Heart left ventricle (tissue), 16 donors: ENCODE measurements at places on chromosomes 4 and X. TPM values are rescaled to one million over a fixed set of nuclear protein-coding genes. Genes with fewer than 3 reads are reported as not detected.

- peak; percentile 87 for DNase-seq
These were observed 103.6 kb downstream of the UCHL1 start for GRCh38 chr4:41360214-41360920.

- no peak for DNase-seq
These were observed 256.8 kb upstream of the VCX start for GRCh38 chrX:7586126-7586525.

DNA sequence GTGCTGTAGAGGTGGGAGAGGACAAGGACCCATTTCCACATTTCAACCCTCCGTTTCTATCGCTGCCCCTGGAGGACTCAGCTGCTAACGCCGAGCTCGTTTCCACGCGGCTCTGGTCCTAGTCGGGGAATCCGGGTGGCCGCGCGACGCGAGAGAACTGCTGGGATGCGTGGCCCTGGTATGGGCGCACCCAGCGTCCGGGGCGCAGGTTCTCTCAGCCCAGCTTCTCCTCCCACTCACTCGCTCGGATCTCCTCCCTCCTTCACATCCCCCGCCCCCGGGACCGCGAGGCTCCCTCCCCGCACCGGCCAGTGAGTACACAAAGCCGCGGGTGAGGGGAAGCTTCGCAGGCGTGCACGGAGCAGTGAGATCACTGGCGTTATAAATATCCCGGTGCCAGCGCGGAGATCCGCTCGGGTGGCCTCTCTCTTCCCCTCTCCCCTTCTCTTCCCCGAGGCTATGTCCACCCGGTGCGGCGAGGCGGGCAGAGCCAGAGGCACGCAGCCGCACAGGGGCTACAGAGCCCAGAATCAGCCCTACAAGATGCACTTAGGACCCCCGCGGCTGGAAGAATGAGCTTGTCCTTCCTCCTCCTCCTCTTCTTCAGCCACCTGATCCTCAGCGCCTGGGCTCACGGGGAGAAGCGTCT, at the start of gene FGF5:
Gene FGF5 (plus strand): TSS at position 412 of the 649 bp plus-strand sequence. CDS start 161 bp downstream, at position 573.
- peak; percentile 66 for DNase-seq

GRCh38 chrX:39462835-39463234, 634.9 kb downstream of the BCOR start:
- no peak for DNase-seq

DNA sequence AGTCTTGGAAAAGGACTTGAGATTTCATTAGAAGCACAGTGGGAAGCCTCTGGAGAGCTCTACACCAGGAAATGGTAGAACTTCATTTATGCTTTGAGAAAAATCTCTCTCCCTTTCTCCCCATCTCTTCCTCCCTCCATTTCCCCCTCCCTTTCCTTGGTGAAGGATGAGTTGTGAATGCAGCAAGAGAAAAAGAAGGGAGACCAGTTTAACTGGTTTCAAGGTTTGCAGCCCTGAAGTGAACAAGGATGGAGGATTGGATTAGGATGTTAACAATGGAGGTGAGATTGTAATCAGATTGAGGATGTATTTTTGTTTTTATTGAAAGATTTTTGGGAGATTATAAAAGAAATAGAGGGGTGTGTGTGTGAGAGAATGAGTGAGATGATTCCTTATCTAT, 99.5 kb downstream of the ANK2 start:
- DNase-seq = no peak

DNA sequence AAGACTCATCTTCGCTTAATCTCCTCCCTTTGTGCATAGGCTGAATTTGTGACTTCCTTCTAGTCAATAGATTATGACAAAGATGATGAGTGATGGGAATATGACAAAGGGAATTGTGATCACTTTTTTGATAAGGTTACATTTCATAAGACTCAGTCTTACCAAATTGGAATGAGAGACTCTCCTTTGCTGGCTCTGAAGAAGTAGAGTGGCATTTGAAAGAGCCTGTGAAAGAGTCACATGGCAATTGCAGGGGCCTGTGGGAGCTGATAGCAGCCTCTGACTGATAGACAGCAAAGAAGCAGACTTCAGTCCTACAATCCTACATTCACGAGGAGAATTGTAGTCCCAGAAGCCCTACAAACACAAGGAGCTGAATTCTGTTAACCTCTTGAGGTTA, 44.9 kb upstream of the ADAMTS3 start:
- peak; percentile 20 for DNase-seq

GRCh38 chrX:71870208-71871098, 40.2 kb upstream of the NHSL2 start:
- no peak for DNase-seq

- DNase-seq = no peak
These were observed 153.0 kb downstream of the CBR4 start for GRCh38 chr4:168857009-168857408.

GRCh38 chr4:135144498-135144897, 942.9 kb upstream of the PABPC4L start:
- no peak for DNase-seq

DNA sequence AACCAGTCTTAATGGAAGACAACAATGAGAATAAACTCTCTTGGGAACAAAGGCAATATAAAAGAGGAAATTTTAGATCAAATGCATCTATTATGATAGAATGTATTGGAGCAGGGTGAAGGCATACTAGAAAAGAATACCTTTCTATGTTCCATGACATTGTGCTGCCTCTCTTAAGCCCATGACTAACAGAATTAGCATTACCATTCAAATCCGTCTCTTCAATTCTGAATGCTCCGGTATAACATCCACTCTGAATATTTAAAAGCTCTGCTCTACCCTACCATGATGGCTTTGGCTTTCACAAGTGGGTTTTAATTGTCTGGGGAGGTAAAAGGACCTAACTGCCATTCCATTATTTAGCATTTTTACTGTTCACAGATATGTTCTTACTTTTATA, 1878.4 kb downstream of the ARAP2 start:
- DNase-seq = no peak

DNA sequence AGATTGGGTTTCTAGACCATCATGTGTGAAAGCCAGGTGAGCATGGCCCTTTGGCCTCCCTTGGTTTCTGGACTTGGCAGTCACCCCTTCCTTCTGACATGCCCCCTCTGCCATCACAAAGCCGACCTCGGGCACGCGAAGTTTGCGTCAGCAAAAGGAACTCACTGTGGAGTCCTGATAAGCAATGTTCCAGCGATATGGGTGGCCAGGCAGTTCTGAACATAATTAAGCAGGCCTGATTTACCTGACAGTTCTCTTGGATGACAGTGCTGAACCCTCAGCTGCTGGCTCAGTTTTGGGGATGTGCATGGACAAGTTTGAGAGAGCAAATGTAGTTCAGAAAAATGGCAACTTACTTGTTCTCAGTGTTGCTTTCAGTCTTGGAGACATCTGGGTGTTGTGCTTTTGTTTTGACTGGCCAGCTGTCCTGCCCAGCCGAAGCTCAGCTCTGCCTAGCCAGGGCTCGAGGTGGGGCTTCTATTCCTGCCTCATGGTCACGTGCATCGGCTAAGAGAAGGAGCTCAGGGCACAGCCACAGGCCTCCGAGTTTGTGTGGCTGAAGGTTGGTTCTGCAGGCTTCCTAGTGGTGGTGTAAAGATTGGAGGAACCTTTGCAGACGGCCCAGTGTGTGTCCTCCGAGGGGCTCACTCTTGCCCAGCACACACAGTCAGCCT, 78.3 kb downstream of the CLDN34 start:
- DNase-seq = peak; percentile 74

GRCh38 chr4:119726505-119726904, 97.9 kb upstream of the PDE5A start:
- DNase-seq = no peak

- DNase-seq = no peak
These were observed 122.4 kb downstream of the KIT start for GRCh38 chr4:54780149-54780495.

- DNase-seq = peak; percentile 80
These were observed 66.0 kb downstream of the TBL1X start for GRCh38 chrX:9530848-9531274.

The ARMCX4 gene
- 4.2 TPM for polyA plus RNA-seq

The PLS3 gene
- polyA plus RNA-seq = 42.7 TPM

The DGAT2L6 gene
- polyA plus RNA-seq = not detected

The CCNQ gene
- 85.0 TPM for polyA plus RNA-seq

The FAM50A gene
- polyA plus RNA-seq = 118 TPM

The DMRTC1 gene
- polyA plus RNA-seq = not detected

The DHX15 gene
- 24.0 TPM for polyA plus RNA-seq

The SNX25 gene
- polyA plus RNA-seq = 10.1 TPM

The LINC00632 gene
- polyA plus RNA-seq = 4.7 TPM

The TRIM75 gene
- polyA plus RNA-seq = not detected

The HTRA3 gene
- 28.9 TPM for polyA plus RNA-seq
